ENCODE measurements at places on chromosomes 16 and 17. TPM values are rescaled to one million over a fixed set of nuclear protein-coding genes. Genes with fewer than 3 reads are reported as not detected.

GRCh38 chr17:82599674-82600661 is 48.3 kb downstream of the WDR45B start:
- DNase-seq = no peak

DNA sequence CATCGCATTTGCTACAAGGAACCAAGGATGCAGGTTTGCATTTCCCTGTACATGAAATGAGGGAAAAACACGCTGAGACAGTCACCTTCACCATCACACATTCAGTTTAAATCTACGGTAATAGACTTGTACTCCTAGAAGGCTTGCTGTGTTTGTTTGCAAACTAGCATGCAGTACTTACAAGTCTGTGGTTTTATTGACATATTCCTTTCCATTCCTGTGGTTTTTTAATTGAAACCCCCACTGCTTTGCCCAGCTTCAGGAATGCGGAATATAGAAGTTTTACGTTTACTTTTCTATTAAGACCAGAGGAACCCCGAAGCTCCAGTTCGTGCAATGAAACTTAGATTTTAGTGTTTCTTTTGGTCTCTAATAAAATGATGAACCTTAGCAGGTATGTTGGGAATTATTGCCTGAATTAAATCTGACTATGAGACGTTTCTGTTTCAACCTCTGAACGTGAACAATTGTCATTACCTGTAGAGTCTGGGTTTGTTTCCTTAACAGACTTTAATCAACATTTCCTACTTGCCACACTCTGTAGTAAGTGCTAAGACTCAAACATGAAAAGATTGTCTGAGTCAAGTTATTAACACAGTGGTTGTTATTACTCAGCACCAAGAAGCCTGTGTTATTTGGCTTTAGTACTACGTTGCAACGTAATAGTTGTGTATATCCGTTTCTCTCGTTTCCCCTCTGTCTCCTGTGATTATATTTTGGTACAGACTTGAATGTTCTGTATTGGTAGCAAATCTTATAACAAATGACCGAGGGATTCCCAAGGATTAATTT is 793.3 kb upstream of the GOT2 start:
- no peak for DNase-seq

GRCh38 chr16:85253084-85253941 is 141.0 kb upstream of the CIBAR2 start:
- peak; percentile 92 for DNase-seq

Gene RUSF1
- 63.1 TPM for total RNA-seq

Gene ABCA5
- total RNA-seq = 48.7 TPM

DNA sequence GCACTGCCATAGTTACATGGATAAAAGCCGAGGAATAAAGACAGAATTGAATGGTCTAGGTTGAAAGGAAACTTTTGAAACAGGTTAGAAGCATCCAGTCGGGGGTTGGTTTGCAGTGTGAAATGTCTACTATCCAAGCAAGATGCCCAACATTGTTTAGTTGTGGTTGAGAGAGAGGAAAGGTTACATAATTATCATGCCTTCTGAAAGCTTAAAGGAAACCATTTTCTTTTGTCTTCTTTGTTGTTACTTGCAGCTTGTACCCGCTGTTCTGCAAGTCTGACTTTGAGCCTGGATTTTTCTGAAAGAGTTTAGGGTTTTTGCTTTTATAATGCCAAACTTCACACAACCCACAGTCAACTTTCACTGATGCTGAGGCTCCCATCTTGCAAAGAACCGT is 167.9 kb downstream of the AXIN2 start:
- no peak for DNase-seq

DNA sequence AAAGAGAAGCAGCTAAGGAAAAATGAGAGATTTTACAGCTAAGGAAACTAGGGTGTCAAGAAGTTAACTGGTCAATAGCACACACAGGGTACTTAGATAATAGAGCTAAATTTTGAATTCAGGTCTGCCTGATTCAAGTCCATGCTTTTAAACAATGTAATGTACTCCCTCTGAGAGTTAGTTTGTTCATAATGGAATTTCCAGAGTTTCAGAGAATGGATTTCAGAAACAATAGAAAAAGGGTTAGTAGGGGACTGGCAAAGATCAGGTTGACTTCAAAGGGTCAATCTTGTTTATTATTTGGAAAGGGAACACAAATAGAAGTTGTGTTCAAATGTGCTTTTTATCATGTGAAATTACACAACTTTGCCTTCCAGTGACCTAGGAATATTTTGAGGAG is 17.9 kb downstream of the NSRP1 start:
- no peak for DNase-seq

Gene SRCAP
- 27.7 TPM for total RNA-seq

All from left lobe of liver (tissue), 2 donors.